GM23338 (cell line): ENCODE measurements at places on chromosomes 1 and 21.

DNA sequence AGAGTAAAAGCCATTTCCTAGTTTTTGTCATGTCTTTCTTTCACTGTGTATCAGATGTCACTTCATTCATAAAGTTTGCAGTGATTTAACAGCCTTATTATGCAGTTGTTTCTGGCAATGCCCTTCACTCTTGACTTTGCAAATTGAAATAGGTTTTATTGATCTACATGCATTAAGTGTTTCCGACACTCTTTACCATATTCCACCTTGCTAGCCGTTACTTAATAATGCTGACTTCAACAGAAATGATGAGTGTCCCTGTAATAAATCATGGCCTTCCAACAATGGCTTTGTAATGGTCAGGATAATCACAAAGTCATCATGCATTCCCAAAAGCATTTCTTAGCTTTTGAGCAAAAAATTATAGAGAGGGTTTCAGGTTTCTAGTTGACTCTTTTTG is 236.8 kb upstream of the FMN2 start:
- H3K4me3 ChIP-seq = no peak overlapping the region
- peaks cover 14% of the 10 kb centered on the region; the same call in 1 of the 2 replicates for H3K4me1 ChIP-seq
- no peaks in the 10 kb centered on the region for H3K27me3 ChIP-seq
- DNase-seq = no peak
- no peaks in the 10 kb centered on the region for H3K36me3 ChIP-seq
- H3K27ac ChIP-seq = no peak overlapping the region

DNA sequence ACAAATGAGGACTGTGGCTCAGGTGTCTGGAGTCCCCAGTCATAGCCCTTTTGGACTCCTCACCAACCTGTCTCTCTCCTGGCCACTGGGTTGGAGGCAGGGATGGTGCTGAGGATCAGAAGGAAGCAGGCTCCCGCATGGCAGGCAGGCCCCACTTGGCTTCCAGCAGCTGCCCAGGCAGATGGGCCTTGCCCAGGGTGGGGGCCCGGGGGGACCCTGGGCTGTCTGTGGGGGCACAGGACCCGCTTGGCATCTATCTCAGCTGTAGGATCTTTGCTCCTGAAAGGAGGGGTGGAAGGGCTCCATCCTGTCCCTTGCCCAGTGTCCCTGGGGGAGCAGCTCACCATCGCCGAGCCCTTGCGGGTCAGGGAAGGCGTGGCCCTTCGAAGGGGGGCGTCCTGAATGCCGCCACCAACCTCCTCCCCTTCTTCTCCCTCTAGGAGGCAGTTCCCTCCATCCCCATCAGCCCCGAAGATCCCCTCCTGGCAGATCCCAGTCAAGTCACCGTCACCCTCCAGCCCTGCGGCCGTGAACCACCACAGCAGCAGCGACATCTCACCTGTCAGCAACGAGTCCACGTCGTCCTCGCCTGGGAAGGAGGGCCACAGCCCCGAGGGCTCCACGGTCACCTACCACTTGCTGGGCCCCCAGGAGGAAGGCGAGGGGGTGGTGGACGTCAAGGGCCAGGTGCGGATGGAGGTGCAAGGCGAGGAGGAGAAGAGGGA is 154.5 kb downstream of the PEX14 start:
- no peak for DNase-seq
- no peak overlapping the region for H3K4me3 ChIP-seq
- peaks cover 18% of the 10 kb centered on the region for H3K4me1 ChIP-seq
- no peaks in the 10 kb centered on the region for H3K36me3 ChIP-seq
- H3K27ac ChIP-seq = no peak overlapping the region
- H3K27me3 ChIP-seq = no peaks in the 10 kb centered on the region

GRCh38 chr1:29232387-29232786 is 1.7 kb upstream of the MECR start:
- no peaks in the 10 kb centered on the region for H3K36me3 ChIP-seq
- H3K27me3 ChIP-seq = peaks cover 23% of the 10 kb centered on the region
- no peak for DNase-seq
- H3K4me1 ChIP-seq = peaks cover 10% of the 10 kb centered on the region
- no peak overlapping the region for H3K4me3 ChIP-seq

DNA sequence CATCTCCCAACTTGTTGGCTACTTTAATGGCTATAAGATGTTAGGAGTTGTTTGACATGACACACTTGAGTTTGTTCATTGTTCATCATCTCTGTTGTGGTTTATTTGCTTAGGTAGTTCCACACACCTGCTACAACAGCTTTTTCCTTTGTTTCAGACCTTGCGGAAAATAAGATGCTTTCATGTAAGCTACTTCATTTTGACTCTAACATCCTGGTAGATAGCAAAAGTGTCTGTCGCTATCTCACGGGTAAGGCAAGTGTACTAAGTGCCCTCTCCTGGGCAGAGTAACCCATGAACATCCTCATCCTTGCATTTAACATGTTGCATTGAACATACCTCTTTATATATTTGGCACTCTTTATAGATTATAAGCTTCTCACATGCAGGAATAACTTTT is 1.6 kb upstream of the OR10T2 start:
- no peaks in the 10 kb centered on the region for H3K4me1 ChIP-seq
- H3K36me3 ChIP-seq = no peaks in the 10 kb centered on the region
- no peak overlapping the region for H3K27ac ChIP-seq
- no peaks in the 10 kb centered on the region for H3K27me3 ChIP-seq
- no peak for DNase-seq

- no peaks in the 10 kb centered on the region for H3K4me1 ChIP-seq
- no peak overlapping the region for H3K27ac ChIP-seq
- DNase-seq = no peak
- H3K4me3 ChIP-seq = no peak overlapping the region
- no peaks in the 10 kb centered on the region for H3K36me3 ChIP-seq
Measured at GRCh38 chr1:96048572-96049212, 672.9 kb upstream of the PTBP2 start.

GRCh38 chr1:89763649-89763986 is 57.2 kb upstream of the LRRC8D start:
- H3K27me3 ChIP-seq = peaks cover 36% of the 10 kb centered on the region
- DNase-seq = peak; percentile 30
- peak overlapping the region; percentile 90 for H3K4me3 ChIP-seq
- H3K36me3 ChIP-seq = no peaks in the 10 kb centered on the region
